ENCODE measurements at places on chromosomes 2 and 18.
A peak's percentile ranks its signal among the peaks of the same experiment; 100 is the strongest.

DNA sequence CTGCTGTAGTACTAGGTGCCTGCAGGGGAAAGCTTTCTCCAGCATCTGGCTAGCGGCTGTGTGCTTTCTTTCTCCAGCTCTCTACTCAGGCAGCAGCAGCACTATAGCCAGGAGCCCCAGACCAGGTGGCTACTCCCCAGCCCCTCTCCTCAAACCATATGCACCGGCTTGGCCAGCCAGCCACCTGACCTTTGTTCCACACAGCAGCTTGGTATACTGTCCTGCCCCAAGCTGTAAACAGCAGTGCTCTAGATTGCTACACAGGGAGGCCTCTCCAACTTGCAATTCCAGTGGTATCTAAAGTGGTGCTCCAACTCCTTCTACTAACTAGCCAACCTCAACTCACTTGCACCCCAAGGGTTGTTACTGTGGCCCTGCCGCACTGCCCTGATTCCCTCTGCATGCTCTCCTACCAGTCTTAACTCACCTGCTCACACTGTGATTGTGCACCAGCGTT, 19.6 kb downstream of the LDAH start:
- peak; percentile 2 for DNase-seq

DNA sequence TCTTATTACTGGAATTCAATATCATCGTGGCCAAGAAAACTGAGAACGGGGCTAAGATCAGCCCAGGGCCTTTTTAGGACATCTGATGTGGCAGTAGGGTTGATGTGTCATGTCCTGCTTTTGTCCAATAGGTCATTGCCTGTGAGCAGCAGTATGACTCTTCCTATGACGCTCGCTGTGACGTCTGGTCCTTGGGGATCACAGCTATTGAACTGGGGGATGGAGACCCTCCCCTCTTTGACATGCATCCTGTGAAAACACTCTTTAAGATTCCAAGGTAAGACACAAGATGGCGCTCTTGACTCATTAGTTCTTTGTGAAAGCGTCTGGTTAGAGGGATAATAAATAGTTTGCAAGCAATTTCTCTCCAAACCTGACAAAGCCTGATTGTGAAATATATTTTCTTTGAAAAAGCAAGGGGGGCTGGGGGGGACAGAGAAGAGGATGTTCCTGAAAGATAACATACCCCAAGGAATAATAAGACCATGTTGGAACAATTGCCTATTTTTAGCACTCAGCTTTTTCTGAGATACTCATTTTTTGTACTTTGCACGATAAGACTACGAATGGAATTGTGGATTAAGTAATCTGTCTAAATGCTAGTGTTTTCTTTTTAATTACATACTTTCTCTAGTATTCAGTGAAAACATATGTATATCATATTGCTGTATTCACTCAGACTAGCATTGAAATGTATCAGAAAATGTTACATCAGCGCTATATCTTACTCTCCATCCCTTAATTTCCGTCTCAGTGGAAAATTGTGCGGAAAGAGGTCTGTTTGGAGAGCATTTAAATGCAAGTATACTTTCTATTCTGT, 58.1 kb downstream of the MYO3B start:
- DNase-seq = peak; percentile 84

DNA sequence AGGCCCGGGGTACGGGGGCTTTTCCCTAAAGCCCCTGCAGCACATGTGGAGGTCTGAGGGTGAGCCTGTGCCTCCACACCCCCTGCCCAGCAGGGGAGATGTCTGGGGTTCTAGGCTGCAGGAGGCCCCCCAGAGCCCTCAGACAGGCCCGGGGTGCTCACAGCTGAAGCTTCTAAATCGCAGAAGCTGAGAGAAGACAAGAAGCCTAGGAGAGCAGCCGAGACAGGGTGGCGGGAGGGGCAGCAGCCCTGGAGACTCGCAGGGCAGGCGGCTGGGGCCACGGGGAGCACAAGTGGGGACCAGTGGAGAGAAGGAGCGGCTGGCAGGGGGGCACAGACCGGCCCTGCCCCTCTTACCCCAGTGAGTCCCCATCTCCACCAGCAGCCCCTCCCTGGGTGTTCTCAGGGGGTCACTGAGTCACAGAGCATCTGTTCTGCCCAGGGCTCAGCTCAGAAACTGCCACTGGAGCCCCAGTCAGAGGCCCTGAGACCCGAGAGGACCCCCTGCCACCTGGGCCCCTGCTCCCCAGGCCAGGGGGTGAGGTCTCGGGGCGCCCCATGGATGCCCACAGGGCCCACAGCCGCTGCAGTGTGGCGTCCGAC, 26.1 kb downstream of the GPC1 start:
- no peak for DNase-seq

- no peak for DNase-seq
These were observed 8.4 kb downstream of the ASB1 start for GRCh38 chr2:238434846-238435751.

DNA sequence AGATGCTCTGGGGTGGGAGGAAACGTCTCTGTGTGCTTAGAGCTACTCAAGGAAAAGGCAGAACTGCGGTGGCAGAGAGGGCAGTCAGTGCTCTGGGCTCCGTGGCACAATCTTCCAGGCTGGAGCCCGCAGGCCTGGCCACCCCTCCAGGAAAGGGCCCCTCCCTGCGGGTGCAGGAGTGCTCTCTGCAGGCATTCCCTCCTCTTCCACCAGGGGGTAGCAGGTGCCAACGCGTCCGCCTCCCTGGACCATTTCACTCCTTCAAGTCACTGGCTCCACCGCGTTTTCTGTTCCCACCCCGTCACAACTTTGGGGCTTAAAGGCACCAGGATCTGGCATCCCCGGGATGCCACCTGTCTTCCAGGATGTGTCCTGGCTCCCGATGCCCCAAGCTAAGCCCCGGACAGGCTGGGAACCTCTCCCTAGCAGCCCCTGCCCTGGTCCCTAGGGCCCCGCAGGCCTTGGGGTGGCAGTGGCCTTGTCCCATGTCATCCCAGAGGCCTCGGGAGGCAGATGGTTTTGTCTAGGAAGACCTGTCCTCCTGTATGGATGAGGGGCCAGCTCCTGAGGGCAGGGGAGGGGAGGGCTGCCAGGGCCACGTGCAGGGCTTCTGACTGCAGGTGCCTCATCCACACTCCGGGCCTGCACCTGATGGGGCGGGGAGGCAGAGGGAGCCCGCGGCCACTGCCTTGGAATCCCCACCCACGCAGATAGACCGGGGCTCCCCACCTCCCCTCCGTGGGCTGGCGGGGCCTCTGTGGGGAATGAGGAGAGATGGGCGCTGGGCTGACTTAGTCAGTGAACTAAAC, 26.4 kb downstream of the KCNIP3 start:
- peak; percentile 52 for DNase-seq

DNA sequence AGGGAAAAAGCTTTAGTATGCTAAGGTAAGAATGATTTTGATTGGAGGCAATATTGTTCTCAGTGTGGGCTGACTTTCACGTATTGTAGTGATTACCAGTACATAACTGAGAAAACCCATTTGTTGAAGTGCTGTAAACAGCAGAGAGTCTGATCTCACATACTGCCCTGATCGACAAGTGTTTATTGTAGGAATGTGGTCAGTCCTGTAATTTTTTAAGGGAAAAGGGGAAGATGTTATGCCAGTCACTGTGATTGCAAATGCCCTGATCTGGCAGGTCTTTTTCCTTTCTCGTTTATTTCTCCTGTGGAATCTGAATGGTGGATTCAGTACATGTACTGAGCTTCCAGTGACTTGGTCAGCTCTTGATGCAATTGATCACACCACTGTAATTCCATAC, 11.5 kb downstream of the SPATS2L start:
- DNase-seq = no peak

DNA sequence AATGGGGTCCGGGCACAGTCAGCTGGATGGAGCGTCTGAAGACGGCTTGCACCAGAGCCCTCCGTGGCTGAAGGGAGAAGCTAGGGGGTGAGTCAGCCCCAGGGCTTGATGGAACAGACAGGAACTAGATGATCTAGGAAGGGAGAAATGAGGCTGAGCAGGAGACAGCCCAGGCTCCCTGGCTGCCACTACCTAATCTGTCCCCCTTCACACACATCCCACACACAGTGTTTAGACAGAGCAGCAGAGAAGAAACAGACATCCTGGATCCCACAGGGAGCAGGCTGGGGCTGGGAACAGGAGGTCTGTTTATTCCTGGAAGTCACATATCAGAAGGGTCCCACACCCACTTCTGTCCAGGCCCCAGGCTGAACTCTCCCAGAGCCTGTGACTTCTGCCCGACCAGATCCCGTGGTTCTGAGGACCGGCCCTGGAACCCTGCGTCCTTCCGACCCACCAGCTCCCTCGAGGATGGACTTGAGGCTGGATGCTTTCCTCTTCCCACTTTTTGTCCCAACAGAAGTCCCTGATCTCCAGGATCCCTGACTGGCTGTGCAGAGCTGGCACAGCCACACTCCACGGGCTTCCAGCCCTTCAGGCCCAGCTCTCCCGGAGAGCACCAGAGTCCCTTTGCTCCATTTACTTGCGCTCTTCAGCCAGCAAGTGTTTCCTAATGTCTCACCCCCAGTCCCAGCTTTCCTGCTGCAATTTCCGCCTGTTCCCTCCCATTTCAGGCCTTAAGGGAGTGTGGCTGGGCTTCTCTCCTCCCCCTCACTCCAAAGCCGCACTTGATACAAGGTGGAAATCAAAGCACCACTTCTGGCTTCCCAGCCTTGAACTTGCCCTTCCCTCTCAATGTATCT, 1.5 kb upstream of the GPBAR1 start:
- DNase-seq = no peak

GRCh38 chr18:63320975-63321265, 1.4 kb upstream of the BCL2 start:
- no peak for DNase-seq

DNA sequence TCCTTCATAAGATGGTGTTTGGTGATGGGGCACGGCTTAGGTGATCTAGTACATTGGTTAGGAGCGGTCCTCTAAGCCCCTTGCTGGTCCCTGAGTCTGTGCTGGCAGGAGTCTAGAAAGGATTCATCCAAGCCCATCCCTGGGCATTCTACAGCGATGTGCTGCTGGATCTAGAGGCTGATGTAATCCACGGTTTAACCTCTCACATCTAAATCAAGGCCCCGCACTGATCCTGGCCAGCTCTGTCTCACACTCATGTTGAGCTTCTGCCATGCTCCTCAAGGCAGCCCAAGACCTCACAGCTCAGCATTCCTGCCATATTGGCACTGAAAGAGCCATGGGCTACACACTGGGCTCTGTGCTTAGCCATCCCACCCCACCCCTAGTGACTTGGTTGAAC, 664.8 kb downstream of the STK39 start:
- DNase-seq = no peak

- peak; percentile 83 for DNase-seq
These were observed 463 bp downstream of the SMC6 start for GRCh38 chr2:17752892-17753802.

- DNase-seq = no peak
These were observed 107.1 kb downstream of the NFATC1 start for GRCh38 chr18:79502782-79503181.

- DNase-seq = no peak
These were observed 252.1 kb downstream of the CYP26B1 start for GRCh38 chr2:71895320-71896161.

- no peak for DNase-seq
These were observed 2.1 kb downstream of the KCNG2 start for GRCh38 chr18:79799619-79800370.

GRCh38 chr18:45920367-45920766, 46.8 kb downstream of the EPG5 start:
- DNase-seq = no peak

DNA sequence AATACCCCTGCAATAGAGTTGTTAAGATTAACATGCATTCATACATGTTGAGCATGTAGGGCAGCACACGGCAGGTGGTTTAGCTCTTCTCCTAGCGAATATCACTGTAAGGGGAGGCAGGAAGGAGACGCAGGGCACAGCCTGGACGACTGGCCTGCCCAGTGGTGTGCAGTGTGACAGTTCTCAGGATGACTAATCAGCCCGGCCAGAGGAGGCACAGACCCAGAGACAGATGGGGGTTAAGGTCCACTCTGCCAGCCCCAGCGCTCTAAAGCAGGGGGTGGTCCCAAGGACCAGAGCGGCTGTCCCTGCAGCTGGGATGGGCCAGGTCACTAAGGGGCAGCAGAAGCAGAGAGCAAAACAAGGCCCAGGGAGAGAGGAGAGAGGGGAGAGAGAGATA, 63.7 kb downstream of the RNF152 start:
- no peak for DNase-seq

DNA sequence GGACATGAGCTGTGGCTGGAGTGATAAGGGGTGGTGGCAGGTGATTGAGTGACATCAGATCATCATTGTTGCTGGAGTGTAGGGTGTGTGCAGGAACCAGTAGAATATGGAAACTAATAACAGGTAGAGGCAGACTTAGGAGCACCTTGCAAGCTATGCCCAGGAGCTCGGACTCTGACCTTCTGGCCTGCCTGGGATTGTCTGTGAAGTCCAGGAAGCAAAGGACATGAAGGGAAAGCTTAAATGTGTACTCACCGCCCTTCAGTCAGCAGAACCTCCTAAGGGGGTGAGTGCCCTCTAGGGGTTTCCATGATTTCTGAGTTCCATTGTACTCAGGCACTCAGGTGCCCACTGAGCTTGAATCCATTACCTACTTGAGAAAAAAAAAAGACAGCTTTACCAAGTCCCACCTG, 104.2 kb downstream of the CRIM1 start:
- peak; percentile 69 for DNase-seq

- no peak for DNase-seq
These were observed 6.4 kb downstream of the NEB start for GRCh38 chr2:151727593-151728552.

- peak; percentile 68 for DNase-seq
These were observed 450.1 kb downstream of the SLC4A3 start for GRCh38 chr2:220077488-220077887.

GRCh38 chr18:9365406-9365805, 30.8 kb downstream of the TWSG1 start:
- DNase-seq = no peak

DNA sequence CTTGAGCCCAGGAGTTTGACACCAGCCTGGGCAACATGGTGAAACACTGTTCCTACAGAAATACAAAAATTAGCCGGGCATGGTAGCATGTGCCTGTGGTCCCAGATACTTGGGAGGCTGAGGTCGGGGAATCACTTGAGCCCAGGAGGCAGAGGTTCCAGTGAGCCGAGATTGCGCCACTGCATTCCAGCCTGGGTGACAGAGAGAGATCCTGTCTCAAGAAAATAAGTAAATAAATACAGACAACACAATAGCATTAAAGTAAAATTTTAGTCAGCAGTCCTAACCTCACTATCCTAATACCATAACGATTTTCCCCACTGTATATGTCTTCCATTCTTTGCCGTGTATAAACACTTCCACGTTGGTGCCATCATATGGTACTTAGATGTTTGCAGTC, 83.0 kb upstream of the MBOAT2 start:
- DNase-seq = no peak
